Stimulated activated CD8-positive, alpha-beta memory T cell treated with anti-CD3 and anti-CD28 coated beads, Interleukin-15, amount 100 ng/mL, for 48 hours (primary cell): ENCODE measurements at places on chromosomes 2 and 18.

GRCh38 chr18:75250471-75250821, 39.8 kb downstream of the TSHZ1 start:
- DNase-seq: no peak

- DNase-seq: peak; percentile 36
These were observed 109.0 kb upstream of the BZW1 start for GRCh38 chr2:200702646-200703118.

DNA sequence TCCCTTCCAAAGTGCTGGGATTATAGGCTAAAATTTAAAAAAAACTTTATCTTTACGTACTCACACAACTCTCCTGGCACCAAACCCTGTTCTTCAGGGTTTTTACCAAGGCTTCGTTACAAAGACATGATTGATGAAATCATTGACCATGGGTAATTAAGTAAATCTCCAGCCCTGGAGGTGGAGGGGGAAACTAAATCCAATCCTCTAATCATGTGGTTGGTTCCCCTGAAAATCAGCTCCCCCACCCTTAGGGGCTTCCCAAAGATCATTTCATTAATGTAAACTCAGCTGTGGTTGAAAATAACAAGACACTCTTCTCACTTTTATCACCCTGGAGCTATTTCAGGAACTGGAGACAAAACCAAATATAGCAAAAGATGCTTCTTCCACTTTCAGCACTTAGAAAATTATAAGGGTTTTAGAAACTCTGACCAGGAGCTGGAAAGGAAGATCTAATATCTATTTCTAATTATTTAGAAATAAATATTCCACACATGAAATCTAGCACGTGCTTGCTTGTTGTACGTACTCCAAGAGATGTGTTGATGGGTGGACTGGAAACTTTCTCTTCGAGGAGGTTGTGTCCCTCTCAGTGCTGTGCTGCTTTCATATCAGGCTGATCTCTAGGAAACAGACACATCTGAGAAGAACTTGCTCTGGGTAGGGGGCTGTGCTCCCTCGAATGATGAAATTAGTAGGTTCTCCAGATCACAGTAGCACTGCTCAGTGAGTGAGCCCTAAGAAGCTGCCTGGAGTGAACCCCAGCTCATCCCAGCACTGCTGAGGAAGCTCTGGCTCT, 67.2 kb downstream of the SMAD4 start:
- DNase-seq: no peak

- no peak for DNase-seq
These were observed 26.8 kb upstream of the CYP27A1 start for GRCh38 chr2:218755198-218755566.

DNA sequence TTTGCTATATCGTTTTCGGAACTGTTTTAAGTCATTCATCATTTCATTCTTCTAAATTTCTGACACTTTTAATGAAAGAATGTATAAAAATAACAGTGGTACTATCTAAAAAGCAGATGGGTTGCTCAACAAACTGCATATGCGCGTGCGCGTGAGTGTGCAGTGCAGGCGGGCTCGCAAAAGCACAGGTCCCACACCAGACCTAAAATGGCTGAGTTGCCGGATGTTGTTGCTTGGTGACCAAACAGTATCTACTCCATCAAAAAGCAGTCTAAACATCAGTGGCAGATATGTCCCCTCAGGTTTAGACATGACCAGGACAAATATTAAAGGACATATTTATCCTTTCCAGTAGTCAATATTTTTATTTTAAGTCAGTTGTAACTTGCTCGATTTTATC, 5.1 kb downstream of the NOL4 start:
- DNase-seq: no peak

DNA sequence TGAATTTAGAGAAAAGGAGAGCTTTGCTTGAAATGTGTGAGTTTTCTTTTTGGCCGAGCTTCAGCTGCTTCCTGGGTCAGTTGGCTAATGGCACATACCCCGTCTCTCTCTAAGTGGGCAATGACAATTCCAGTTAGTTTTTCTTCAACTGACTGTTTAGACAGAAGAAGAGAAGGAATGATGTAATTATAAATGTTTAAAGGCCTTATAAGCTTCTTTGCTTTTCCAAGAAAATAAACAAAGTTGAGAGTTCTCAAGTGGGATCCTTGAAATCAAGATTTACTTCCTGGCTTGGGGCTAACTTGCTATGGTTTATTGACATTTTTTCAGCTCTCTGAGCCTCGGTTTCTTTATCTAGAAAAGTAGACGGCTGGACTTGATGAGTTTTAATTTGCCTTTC, 794.9 kb upstream of the ACVR2A start:
- DNase-seq: no peak

GRCh38 chr18:49371073-49371472, 89.4 kb downstream of the DYM start:
- no peak for DNase-seq

- no peak for DNase-seq
These were observed 13.3 kb upstream of the GALM start for GRCh38 chr2:38652431-38653273.

DNA sequence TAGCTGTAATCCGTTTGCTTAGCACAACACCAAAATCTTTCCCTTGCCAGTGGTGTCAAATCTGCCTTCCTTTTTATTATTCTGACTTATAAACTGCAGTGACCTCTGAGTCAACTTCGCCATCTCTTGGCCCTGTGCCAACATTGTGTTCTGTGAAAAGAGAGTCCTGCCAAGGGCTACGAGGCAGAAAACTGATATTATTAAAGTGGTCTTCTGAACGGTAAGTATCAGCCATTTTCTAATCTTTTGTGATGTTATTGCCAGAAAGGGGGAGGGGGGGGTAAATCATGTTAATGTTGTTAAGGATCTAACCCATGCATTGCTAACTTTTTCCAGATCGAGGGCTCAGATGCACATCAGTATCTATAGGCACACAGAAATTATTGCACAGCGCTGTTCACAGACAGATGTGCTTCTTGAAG, 121.5 kb upstream of the LTBP1 start:
- DNase-seq: no peak

GRCh38 chr2:164954186-164954585, 1.1 kb downstream of the SLC38A11 start:
- no peak for DNase-seq

DNA sequence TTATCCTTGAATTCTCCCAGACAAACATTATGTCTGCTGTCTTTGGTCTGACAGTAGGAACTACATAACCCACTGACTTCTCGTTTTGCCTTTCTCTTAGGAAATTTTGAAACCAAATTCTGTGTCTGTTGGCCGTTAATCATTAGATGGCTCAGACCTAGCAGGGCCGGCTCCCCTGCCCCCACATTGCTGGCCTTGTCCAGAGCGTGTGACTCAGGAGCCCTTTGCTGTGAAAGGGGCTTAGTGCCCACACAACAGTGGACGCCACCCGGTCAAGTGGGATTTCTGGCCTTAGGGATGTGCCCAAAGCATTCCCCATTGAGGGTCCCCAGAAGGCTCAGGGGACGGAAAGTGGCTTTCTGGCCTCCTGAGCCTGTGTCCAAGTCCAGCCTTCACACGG, 137.5 kb downstream of the CTIF start:
- DNase-seq: no peak

DNA sequence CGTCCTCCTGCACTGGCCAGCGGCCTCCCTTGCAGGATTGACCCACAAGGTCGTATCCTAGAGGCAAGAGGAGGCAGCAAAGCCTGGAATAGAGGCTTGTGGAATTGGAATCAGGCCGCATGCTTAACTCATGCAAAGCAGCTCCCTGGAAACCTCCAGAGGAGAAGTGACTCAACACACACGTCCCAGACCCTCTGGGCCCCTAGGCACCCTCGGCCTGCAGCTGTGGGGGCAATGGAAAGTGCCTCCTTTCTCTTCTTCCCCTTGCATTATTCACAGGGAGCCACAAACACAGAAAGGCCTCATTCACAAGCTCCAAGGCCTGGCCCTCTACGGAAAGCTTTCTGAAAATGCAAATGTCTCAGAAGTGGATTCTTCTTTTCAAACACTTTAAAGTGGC, 19.6 kb downstream of the SPATA3 start:
- DNase-seq: no peak

DNA sequence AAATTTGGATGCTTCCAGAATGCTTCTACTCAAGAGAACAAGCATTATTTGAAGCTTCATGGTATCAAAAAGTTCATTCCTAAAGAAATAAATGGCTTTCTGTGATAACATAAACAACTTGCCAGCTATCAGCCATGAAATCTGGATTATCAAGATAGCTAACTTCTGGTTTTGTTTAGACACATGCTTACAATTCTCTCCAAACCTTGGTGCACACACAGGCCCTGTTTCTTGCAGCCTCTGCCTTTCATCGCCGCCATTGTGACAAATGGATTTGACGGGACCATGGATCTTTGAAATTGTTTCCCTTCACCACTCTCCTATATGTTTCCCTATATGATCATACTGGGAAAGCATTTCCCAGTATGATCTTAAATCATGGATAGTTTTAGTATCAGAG, 47.9 kb upstream of the CABLES1 start:
- no peak for DNase-seq

GRCh38 chr18:58097907-58098166, 53.8 kb downstream of the NEDD4L start:
- DNase-seq: no peak

- no peak for DNase-seq
These were observed 15.5 kb downstream of the KCNIP3 start for GRCh38 chr2:95312543-95313201.

- DNase-seq: no peak
These were observed 89.5 kb downstream of the BIRC6 start for GRCh38 chr2:32446369-32446768.

DNA sequence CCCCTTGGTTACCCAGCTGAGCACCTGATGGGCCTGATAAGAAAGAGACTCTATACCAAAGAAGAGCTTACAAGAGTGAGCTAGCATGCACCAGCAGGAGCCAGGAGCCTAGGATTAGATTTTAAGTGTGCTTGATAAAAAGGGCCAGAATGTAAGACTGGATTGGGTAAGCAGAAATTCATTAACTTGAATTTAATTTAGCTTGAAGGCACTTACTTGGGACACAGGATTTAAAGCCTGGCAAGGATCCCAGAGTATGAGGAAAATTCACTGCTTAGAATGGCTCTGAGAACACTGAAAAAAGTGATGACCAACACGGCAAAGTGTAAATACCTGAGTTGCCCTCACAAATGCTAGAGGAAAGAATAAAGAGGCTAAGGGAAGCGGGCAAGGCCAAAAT, 91.3 kb upstream of the RBBP8 start:
- DNase-seq: no peak

- DNase-seq: no peak
These were observed 191.7 kb downstream of the PRKCE start for GRCh38 chr2:45843136-45843535.

GRCh38 chr2:184555352-184555751, 43.0 kb upstream of the ZNF804A start:
- no peak for DNase-seq

DNA sequence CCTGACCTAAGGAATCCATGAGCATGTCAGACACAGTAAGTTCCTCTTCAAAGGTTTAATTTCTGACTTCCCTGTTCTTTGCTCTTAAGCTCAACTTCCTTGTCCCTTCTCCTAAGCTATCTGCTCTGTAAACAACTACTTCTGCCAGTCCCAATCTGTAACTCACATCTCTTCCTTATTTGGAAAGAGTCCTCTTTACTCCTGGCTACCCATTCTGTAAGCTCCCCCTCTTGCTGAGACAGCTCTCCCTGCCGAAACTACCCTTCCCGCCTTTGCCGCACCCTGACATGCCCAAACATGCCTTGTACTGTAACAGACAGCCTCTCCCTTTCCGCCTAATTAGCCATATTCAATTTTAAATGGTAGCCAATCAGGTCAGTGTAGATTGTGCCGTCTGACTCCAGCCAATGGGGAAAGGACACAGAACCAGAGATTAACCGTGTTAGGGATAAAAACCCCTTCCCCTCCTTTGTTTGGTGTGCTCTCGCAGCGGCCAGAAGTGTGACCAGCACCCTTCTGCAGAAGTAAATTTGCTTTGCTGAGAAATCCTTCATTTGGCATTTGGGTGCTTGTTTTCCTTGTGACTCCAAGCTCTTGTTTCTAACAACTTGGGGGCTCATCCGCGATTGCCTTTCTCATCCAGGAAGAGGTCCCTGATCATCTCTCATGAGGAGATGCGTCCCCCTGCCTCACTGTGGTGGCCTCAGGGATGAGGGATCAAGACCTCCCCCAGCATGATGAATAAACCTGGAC, 49.0 kb downstream of the PIAS2 start:
- no peak for DNase-seq

DNA sequence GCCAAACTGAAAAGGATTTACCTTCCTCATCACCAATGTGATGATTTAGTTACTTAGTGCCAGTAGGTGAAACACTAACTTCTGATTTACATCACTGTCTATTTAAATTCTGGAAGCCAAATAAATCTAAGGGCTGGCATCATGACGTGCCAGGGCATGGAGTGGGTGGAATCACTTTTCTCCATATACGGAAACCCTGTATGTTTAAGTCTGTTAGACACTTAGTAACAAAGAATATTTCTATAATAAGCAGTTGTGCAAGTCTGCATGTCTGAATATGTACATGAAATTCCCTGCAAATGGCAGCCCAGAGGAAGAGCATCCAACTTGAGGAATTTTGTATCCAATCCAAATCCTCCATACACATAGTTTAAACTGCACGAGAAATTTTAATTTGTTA, 243.1 kb upstream of the SMAD7 start:
- DNase-seq: no peak

- DNase-seq: no peak
These were observed 179.5 kb downstream of the LOXHD1 start for GRCh38 chr18:46477425-46478011.

GRCh38 chr18:73232933-73233332, 365.1 kb upstream of the NETO1 start:
- no peak for DNase-seq

DNA sequence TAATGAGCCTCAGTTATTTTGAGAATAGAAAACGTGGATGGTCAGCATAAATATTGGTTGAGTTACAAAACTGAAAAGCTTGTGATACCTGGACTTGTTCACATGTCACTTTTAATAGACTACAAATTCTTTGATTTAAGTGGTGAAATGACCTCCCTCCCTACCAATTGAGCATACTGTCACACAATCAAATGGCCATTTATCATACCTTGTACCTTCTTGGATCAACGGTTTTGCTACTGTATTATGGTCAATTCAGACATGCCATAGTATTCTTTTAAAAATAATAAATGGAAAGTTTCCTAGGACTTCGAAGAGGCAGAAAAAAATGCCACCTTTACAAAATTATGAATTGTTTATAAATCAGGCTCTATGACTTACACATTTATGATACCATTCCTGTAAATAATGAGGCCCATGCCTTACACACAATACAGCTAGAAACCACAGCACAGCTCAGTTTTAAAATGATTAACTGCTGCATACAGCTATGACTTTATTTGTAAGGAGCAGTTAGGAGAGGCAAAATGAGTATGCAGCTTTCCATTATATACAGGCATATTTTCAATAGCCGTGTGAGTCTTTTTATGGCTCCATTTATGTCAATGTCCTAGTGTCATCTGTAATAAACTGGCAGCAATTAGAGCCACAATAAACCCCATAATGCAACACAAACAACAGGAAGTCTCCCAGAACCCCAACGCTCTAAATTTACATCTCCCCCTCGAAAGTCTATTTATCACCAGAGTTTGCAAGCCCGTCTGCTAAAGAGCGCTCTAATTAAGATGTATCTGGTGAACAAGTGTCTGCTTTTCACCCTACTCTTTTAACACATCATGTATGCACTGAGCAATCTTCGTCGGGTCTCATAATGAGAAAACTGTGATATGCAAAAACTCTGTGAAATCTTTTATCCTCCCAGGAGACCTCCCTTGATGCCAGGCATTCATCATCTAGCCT, 176.1 kb downstream of the ZNF521 start:
- no peak for DNase-seq
